Activated CD8-positive, alpha-beta T cell treated with anti-CD3 and anti-CD28 coated beads, Interleukin-2, amount 10 ng/mL, durations not matched to agents 7 days and 5 days (primary cell): ENCODE measurements at places on chromosomes 3 and 15.
A peak's percentile ranks its signal among the peaks of the same experiment; 100 is the strongest.

DNA sequence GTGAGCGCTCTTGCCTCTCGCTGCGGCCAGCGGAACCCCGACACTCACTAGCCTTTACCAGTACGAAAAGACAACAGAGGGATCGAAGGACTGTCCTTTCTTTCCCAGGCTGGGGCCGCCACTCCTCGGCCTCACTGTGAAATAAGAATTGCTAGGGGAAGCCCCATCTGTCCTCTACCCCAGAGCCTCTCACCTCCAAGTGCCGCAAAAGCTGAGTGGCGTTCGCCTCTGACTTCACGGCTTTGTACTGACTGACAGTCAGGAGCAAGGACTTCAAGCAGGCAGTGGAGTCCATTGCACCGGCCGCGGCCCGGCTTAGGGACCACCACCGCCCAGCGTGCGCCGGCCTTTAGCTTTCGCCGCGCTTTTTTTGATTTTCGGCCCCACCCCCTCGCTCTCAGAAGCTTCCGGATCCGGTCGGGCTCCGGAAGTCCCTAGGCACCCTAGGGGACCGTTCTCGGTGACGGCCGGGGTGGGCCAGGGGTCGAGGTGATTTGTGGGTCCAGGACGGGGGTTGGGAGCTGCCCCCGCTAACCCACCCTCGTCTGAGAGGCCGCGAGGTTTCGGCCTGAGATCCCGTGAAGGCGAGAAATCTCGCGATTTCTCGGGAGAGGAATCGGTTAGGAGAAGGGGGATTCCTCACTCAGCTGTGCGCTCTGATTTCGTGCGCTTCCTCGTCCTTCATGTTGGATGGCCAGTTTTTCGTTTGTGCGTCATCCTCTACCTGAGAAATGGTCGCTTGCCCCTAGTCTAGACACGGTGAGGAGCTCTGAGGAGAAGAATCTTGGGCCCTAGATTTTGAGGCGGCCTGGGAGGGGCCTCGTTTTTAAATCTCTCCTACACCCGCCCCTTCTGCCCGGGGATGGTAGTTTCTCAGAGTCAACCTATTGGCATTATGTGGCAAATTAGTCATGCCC lies at the start of the genes CIP2A and DZIP3:
TSS of gene CIP2A (minus strand) at position 358 of the 917 bp plus-strand sequence. CDS start at position 295, 63 bp downstream.
TSS of gene DZIP3 (plus strand) at position 642 of the 917 bp plus-strand sequence. CDS start 15,685 bp downstream, outside the sequence.
- DNase-seq = peak; percentile 92

DNA sequence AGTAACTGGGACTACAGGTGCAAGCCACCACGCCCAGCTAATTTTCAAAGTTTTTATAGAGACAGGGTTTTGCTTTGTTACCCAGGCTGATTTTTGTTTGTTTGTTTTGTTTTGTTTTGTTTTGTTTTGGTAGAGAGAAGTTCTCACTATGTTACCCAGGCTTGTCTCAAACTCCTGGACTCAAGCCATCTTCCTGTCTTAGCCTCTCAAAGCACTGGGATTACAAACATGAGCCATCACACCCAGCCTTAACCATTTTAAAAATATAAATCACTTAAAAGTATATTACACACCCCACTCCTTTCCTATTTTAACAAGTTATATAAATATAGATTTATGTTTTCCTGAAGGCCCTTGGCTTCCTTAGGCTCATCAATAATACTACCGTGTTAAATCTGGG lies 6.5 kb upstream of the DYNC1LI1 start:
- DNase-seq = no peak

DNA sequence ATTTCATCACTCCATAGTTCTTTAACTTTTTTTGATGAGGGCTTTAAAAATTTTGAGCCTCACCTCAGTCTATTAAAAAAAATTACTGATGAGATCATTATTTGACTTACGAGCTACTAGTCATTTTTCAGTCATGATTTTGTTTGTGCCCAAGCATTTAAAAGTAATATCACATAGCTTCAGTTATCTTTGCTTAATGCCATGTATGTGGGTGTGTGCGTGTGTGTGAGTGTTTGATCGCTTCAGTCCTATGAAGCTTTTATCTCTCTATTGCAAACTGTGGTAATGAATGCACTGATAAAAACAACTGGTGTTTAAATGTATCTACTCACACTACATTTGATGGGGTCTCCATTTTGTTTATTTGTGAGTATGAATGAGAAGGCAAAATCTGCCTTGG lies 49.8 kb downstream of the RSRC1 start:
- DNase-seq = no peak

DNA sequence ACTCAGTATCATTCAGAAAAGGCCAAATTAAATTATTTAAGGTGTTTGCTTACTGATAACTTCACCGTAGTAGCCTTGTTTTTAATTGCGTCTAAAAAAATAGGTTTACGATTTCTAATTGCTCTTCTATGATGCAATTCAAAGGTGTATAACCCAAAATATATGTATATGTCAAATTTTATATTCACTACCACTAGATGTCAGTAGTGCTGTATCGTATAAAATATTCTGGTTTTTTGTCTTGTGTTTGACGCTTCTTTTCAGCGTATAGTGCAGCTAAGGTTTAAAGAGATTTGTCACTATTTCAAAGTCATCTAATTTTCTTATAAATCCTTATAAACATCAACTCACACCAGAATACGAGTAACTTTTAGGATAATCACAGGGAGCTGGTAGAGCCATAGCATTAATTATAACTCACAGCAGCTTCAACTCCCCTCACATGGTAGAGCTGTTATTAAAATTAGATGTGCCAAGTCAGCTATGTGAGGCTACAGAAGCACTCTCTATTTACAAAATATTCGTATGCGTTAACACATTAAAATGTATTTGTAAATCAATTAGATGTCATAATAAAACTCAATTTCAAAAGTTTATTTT lies 3.5 kb downstream of the PFN2 start:
- DNase-seq = no peak

DNA sequence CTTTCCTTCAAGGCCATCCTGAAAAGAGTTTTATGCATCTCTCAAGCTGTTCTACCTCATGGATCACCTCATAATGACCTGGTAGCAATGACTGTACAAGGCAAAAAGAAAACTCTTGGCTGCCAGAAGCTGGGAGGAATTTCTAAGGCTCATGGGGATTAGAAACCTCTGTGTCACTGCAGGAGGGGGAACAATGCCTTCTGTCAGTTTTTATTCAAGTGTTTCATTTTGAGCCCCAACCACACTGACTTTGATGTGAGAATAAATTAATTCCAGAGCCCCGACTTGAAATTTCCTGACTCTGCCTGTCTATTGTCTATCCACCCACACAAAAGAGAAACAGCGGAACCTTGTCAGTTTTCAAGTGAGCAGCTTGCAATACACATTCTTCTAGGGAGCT lies 58.7 kb upstream of the MRPL3 start:
- no peak for DNase-seq

- DNase-seq = no peak
Measured at GRCh38 chr3:140180603-140181002, 245.6 kb downstream of the CLSTN2 start.

- no peak for DNase-seq
Measured at GRCh38 chr3:123072564-123072963, 5.7 kb downstream of the PDIA5 start.

- DNase-seq = no peak
Measured at GRCh38 chr3:63706321-63707085, 54.0 kb downstream of the SNTN start.

- no peak for DNase-seq
Measured at GRCh38 chr15:99101501-99101900, 3.4 kb upstream of the SYNM start.

- no peak for DNase-seq
Measured at GRCh38 chr3:156983559-156983958, 157.4 kb downstream of the LEKR1 start.

- DNase-seq = no peak
Measured at GRCh38 chr3:178003756-178004155, 532.5 kb upstream of the KCNMB2 start.

GRCh38 chr3:194575484-194576210 lies 57.6 kb downstream of the TMEM44 start:
- no peak for DNase-seq

GRCh38 chr3:194284351-194284750 lies 66.8 kb downstream of the CPN2 start:
- no peak for DNase-seq

DNA sequence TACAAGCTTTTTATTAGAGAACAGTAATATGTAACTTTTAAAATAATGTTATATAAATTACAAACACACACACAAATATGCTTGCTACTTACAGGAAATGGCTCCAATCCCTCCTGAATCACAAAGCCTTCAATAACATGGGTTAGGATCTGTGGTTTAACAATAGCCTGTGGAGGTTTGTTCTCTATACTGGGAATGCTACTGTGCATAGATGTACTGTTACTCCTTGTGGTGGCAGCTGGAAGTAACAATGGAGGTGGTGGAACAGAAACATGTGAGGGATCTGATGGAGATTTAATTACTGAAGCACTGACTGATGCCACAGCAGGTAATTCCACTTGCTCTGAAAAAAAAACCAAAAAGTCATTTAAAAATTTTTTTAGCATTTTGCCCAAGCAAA lies 64.4 kb downstream of the PHC3 start:
- DNase-seq = no peak

GRCh38 chr3:19742935-19743334 lies 191.1 kb downstream of the EFHB start:
- no peak for DNase-seq

GRCh38 chr15:40062816-40063562 lies 24.0 kb upstream of the SRP14 start:
- no peak for DNase-seq

GRCh38 chr15:66613743-66614142 lies 47.9 kb upstream of the LCTL start:
- no peak for DNase-seq

DNA sequence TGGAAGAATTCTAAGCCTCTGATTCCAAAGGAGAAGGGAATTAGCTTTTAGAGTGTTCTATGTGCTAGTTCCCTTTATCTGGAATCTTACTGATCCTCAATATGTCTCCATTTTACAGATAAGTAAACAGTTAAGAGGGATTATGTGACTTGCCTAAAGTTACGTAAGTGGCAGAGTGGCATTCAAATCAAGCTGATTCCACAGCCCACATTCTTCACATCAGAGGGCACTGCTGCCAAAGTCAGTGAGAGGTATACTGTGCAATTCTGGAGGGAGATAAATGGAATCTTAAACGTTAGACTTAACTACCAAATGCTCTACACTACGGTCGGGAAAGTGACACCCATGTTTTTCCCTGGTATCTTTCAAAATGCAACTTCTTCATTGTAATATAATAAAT lies 11.0 kb upstream of the MELTF start:
- DNase-seq = no peak

DNA sequence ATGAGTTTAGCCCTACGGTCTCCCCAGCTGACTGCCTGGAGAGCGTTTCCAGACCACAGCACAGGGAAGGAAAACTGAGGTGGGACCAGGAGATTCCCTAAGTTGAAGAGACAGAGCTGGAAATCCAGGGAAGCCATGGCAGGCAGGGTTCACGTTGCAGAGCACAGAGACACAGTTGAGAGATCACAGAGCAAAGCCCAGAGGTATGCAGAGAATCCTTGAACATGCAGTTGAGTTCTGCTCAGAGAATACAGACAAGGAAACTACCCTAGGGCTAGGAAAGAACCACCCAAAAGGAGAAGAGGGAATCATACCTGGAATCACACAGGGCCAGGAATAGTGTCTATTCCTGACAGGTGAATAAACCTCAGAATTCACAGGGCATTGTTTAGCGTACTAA lies 14.3 kb downstream of the SLC28A1 start:
- no peak for DNase-seq

DNA sequence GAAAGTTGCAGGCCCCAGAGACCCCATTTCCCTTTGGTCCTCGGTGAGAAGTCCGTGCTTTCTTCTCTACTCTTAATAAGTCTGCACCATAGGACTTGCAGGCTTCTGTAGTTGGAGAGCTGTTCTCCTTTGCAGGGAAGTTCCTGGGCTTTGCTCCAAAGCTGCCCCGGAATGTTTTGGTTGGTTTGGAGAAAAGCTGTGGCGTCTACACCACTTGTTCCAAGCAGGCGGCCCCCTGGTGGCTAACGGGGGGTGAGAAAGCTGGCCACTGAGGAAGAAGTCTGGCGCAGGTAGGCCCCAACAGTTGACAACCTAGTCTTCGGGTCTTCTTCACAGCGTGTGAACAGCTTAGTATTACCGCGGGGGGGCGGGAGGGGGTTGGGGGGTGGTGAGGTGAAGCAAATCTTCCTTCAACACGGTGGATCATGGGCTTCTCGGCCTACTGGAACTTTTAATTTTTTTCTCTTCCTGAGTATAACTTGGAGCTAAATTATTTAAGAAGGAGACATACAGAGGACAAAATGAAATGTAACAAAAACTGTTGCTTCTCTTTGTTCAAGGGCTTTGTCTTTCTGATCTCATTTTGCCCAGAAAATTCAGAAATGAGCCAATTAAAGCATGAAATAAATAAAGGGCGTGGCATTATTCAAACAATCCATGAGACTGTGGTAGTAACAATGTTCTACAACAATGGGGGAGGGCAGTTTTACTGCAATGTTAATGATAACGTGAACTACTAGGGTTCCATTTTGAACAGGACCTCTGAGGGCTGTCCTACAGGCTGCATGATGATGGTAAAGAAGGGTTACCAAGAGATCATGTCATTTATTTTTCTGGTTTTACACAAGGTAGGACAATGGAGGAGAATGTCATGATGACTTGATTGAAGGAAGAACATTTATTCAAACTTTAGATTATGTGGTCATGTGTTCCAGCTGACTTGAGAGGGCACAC lies 2.2 kb upstream of the THRB start:
- DNase-seq = no peak

- DNase-seq = peak; percentile 25
Measured at GRCh38 chr3:143855183-143855582, 6.9 kb upstream of the SLC9A9 start.

DNA sequence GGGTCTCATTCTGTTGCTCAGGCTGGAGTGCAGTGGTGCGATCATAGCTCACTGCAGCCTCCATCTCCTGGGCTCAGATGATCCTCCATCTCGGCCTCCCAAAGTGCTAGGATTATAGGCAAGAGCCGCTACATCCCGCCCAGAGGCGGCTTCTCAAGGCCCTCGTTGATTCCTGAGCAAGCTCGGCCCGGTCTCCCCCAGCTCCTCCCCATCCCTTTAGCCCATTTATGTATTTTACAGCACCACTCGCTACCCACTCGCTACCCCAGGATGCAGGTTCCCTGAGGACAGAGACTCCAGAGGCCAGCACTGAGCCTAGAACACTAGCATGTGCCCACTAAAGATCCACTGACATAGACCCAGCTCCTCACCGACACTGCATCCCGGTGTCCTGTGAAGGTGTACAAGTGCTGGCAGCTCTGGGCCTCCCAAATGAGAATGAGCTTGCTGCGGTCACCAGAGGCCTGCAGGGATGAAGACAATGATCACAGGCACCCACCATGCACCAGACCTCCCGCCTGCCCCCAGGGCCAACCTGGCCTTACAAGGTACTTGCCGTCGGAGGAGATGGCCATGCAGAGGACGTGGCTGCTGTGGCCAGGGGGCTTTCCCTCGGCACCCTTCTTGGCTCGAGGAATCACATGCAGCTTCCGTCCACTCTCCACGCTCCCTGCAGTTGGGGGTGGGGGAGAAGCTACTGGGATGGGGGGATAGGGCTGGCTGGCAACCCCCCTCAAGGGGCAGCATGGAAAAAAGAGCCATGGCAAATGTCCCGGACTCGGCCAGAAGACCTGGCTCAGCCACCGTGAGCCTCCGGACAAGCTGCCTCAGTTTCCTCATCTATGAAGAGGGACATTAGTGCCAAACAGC lies 5.6 kb downstream of the RRP9 start:
- no peak for DNase-seq
